Naive thymus-derived CD8-positive, alpha-beta T cell (primary cell): ENCODE measurements at places on chromosomes 2 and 18.

DNA sequence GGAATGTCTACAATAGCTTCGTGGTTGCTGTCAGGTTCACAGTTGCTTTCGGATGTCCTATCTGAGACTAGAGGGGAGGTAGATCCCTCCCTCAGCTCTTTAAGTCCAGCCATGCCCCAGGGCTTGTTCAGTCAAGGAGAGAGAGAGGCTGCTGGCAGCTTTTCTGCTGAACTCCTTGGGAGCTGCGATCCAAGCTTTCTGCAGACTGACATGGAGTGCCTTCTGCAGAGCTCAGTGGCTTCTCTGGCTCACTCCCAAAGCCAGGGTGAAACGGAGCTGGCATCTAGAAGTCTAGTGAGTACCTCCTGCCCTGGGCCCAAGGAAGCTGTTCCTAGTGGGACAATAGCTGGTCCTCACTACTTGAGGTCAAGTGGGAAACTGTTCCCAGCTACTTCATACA lies 62.5 kb downstream of the TMEM17 start:
- DNase-seq = no peak

DNA sequence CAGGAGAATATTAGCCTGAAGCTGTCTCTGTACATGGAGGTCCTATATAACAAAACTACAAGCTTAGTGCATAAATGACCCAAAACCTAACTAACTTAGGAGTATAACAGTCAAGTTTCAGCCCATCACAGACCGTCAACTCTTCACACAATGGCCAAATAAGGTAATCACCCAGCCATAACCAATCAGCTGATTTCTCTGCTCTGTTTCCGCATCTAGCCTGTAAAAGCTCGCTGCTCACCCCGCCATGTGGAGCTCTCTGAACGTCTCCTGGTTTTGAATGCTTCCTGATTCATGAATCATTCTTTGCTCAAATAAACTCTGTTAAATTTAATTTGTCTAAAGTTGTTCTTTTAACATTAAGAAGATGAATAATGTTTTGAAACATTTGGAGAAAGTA lies 593.6 kb downstream of the TMX3 start:
- DNase-seq = no peak

GRCh38 chr2:9230881-9231280 lies 24.3 kb downstream of the ASAP2 start:
- no peak for DNase-seq

DNA sequence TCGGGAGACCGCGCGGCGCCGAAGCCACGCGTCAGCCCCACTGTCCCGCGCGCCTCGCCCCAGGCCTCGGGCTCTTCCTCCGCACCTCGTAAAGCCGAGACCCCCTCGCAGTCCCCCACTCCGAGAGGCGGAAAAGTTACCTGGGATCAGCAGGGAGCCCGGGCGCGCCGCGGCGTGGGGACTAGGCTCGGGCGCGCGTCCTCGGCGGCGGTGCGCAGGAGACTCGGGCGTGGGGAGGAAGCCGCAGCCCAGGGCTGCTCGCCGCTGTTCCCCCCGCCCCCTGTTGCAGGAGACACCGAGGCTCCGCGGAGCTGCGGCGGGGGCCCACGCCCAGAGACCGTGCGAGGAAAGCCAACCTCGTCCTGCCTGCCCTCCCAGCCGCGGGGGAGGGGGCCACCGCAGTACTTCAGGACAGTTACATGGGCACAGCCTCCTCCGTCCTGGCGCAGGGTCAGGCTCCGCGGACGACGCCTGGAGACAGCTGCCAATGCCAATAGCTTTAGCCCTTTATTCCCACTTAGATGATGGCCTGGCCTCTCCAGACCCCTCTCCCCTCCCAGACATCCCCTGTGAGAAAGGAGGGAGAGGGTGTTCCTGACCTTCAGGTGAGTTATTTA lies at the start of gene EPB41L3:
Gene EPB41L3 (minus strand): TSS at position 225 of the 617 bp plus-strand sequence. CDS start 54,814 bp downstream, outside the sequence.
- no peak for DNase-seq

DNA sequence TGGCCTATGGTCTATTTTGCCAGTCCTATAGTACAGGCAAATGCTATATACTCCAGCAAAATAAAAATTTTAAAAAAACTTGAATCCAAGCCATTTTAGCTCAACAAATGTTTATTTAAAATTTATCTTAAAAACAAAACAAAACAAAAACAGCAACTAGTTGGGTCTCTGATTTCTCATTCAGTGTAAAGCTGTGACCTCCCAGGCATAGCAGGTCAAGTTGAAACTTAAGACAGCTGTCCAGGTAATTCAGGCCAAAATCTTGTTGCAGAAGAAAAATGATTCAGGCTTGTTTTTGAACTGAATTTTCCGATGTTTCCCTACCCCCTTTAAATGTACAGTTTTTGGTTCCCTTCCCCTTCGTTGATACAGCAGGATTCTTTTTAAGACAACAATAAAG lies 58.5 kb downstream of the CABLES1 start:
- no peak for DNase-seq

DNA sequence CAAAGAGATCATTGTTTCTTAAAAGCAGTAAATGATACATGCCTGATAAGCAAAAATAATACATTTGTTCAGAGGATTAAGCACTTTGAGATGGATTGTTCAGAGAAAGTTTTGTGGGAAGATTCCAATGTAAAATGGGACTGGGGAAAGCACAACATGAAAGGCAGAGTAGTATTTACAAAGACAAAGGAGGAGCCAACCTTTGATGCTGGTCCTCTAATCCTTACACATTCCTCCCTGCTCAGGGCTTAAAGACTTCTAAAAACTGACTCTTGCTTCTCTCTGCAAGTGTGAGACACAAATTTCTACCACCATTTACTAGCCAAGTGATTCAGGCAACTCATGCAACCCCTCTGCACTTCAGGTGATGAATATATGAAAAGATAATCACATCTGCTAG lies 47.2 kb upstream of the REG3G start:
- DNase-seq = no peak

DNA sequence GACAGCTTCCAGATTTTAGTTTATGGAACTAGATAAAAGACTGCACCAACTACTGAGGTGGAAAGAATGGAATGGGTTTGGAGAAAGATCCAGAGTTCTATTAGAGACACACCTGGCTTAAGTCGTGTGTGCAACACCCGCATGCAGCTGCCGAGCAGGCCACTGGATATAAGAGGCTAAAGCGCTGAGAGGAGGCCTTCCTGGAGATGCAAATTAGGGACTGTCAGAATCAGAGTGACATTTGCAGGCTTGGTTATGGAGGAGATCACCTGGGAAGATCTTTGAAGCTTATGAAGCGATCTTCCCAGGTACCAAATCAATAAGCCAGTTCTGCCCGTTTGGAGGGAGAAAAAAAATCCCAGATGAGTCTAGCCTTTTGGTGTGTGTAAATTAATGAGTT lies 30.4 kb upstream of the KLHL29 start:
- DNase-seq = no peak

DNA sequence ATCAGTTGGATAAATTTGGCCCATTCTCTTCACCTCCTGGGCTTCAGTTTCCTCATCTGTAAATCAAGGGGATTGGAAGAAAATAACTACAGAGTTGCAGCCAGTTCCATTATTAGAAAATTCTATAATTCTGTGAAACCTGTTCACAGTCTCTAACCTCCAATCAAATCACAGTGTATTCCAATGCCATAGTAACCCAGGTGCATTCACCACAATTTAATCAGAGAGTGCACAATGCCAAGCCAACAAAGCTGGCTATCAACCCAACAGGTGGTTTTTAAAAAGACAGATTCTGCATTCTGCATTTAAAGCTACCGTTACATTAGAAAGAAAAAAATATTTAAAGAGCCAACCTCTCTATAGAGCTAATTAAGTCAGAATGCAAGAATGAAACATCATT lies 308.6 kb downstream of the RNF144A start:
- no peak for DNase-seq

DNA sequence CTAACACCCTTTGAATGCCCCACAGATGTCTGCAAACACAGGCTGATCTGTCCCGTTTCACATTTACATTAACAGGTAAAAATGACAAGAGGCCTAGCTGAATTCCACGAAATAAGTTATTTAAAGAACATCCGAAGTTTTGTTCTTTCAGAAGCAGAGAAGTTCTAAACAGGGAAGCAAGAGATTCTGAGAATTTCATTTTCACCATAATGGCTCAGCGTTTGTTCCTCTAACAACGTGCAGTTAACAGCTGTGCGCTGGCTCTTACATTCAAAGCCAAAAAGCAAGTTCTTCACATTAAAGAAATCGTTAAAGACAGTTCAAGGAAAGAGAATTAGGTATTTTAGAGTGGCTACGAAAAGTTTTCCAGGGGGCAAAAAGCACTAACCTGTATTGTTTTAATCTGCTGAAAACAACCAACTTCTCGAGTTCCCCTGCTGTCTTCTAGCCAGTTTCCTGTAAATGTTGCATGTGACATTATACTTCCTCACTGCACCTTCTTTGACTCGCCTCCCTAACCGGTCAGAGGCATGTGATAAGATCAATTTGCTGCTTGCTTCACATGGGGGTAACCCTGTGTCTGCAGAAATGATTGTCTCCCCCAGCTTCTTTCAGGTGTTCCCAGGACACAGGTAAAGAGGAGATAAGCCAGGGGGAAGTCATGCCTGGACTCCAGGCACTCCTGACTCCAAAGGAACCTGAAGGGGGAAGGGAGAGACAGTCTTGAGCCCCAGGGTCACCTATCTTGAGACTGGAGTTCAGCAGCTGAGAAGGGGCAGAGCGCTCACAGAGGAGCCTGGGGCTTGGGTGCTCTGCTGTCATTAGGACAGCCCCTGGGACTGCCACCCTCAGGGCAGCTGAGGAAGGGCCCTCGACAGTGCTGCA lies 36.8 kb upstream of the WIPF1 start:
- peak; percentile 34 for DNase-seq

GRCh38 chr18:79519751-79520477 lies 124.2 kb downstream of the NFATC1 start:
- DNase-seq = peak; percentile 32

DNA sequence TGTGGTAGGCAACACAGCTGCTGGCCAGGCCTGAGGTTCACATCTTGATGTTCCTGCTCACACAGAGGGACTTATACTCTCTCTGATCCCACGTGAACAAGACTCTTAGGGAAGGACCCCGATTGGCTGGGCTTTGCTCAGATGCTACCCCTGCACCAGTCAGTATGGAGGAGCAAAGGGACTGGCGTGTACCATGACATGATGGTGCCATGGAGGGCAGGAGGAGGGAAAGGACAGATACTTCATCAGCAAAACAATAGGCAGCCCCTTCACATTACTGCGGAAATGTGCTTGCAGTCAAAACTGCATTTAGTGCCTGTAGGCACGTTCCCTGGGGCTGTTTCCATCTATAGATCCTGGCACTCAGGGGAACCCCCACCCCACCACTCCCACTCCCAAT lies 42.7 kb downstream of the ZFP36L2 start:
- no peak for DNase-seq

GRCh38 chr2:45765728-45766254 lies 114.3 kb downstream of the PRKCE start:
- no peak for DNase-seq

DNA sequence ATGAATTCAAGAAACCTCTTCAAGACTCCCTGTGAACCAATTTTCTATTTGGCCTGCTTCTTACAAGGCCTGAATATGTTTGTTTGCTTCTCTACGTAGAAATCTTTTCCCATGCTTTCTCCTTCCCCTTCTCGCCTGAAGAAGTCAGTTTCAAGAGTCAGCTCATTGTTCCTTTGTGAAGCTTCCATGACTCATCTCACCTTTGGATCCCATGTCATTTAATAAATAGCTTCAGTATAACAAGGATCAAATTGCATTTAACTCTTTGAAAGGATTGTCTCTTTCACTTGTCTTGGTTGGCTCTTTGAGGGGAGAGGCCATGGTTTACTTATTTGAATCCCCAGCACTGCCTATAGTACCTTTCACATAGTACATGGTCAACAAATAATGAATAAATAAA lies 28.4 kb downstream of the CPS1 start:
- no peak for DNase-seq

- DNase-seq = no peak
Observed at GRCh38 chr2:113831161-113831560, 58.7 kb upstream of the ACTR3 start.

DNA sequence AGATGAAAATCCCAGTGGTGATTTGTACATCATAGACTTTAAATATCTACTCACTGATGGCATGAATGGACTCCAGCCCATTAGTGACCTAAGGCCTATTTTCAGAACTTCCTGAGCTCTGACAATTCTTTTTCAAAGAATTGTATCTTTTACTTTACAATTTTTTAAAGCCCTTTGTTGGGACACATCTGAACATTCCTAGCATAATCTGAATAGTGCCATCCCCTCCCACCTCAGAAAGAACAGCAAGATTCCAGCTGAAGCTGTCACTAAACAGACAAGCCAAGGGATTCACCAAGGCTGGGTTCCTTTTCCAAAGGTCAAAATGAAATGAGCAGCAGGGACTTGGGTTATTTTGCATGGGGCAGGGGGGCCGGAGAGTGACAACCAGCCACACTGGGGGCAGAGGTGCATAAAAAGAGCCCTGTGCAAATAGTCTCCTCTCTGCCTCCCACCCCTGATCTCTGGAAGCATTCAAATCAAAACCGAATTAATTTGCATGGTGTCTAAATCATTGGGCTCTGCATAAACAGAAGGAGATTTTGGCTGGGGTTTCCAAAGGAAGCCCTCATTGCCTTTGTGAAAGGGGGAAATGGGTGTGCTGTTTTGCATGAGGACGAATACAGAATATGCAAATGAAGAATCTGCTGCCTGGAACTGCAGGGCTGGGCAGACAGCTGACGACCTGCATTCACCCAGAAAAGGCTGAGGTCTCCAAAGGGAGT lies 17.2 kb downstream of the EPHA4 start:
- DNase-seq = no peak

- no peak for DNase-seq
Observed at GRCh38 chr18:37564711-37565100, 892 bp downstream of the CELF4 start.

- DNase-seq = no peak
Observed at GRCh38 chr2:170492010-170492409, 223.1 kb upstream of the SP5 start.

GRCh38 chr2:105256431-105257047 lies 15.0 kb downstream of the GPR45 start:
- DNase-seq = no peak

DNA sequence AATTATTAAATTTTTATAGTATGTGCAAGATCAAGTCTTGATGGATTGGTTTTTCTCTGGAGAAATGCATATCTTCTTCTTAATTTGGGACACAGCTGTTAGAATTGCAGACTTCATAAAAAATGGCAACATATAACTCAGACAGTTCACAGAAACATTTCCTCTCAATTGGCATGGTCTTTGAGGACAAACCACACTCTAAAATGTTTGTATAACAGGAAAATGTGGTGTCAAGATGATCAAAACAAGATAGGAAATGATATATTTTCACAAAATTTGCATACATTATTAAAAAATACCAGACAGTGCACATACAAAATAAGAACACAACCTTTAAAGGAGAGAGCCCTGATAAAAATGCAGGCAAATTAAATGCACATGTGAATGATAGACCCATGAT lies 63.9 kb downstream of the ICOS start:
- no peak for DNase-seq

- no peak for DNase-seq
Observed at GRCh38 chr2:108548208-108549003, 14.1 kb downstream of the LIMS1 start.

DNA sequence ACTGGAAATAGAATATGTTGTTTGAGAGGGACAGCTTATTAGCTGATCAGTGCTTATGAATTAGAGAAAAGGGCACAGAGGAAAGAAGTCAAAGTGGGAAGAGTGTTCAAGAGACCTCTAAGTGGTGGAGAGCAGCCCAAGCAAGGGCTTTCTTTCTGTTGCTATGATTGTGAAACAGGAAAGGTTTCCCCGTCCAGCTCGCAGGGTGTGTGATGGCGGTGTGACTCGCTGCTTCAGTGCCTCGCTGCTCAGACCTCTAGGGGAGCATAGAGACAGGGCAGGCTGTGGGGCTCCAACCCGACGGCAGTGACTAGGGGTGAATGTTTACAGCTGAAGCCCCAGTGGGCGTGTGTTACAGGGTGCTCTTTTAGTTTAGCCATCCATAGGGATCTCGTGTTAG lies 166.5 kb upstream of the COPS8 start:
- no peak for DNase-seq

GRCh38 chr2:98524168-98524567 lies 79.5 kb downstream of the INPP4A start:
- DNase-seq = no peak
